NCI-H1048 (cell line): ENCODE measurements at places on chromosomes 2 and 18.

- DNase-seq, result no peak
Observed at GRCh38 chr18:51339856-51340255, 142.4 kb upstream of the MEX3C start.

DNA sequence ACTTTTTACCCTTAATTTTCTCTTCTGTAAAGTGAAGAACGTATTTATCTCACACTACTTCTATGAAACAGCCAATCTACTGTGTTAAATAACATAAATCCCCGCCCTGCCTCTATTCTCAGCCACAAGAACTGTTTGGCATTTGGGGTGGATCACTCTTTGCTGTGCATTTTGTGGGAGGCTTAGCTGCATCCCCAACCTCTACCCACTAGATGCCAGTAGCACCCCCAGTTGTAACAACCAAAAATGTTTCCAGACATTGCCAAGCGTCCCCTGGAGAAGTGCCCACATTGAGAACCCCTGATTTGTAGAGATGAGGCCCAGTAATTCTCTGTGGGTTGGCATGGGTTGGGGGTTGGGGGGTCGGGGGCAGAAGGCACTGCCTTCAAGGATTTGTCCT lies 94.7 kb upstream of the BOD1L2 start:
- DNase-seq, result no peak

GRCh38 chr2:196220671-196221070 lies 49.3 kb upstream of the STK17B start:
- DNase-seq, result no peak

GRCh38 chr18:71450257-71450656 lies 1093.9 kb downstream of the CBLN2 start:
- DNase-seq, result no peak

GRCh38 chr2:224709301-224709700 lies 6.9 kb downstream of the CCDC195 start:
- no peak for DNase-seq

GRCh38 chr2:23410596-23410995 lies 25.6 kb downstream of the KLHL29 start:
- DNase-seq, result no peak

DNA sequence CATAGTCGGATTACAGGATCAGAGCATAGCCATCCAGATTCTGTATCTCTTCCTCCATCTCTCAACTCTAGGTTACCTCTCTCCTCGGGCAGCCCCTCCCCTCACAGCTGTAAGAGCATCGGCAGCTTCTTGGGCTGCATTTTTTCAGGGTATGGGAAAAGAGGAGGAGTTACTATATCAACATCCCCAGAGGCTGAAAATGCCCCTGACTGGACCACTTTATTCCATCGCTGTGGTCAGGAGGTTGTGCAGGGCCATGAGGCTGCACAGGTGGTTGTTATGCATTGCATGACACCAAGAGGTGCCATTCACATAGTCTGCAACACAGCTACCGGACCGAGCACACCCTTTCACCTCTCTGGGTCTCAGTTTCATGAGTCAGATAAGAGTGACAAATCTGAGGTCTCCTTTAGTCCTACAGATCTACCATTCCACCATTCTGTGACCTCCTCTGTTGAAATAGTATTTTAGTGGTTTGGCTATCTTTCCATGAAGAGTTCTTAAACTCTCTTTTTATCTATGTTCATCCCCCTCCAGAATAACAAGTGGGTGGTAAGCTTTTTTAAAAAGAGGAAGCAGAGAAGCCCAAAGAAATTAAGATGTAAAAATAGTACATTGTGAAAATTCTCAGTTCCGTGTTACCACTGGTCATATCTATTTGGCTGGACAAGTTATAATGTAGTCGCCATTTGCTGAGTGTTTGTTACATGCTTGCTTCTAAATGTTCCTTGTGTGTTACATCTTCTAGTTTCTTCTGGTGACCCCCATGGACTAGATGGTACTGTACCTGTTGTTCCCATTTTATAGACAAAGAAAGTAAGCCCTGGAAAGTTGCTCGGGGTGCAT lies 56.6 kb upstream of the SLC1A4 start:
- DNase-seq, result no peak

DNA sequence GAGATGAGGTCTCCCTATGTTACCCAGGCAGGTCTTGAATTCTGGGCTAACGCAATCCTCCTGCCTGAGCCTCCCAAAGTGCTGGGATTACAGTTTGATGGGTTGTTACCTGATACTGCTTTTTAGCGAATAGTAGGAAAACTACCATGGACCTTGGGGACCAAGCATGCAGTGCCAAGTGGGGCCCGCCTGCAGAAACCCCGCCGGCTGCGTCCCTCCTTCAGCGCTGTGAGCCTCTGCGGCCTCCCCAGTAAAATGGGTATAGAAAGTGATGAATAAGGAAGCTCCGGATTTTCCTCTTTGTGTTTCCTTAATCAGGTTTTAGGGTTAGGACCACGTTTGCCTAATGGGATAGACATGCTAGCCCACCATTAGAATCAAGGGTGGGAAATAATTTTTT lies 30.4 kb downstream of the RAMP1 start:
- no peak for DNase-seq

DNA sequence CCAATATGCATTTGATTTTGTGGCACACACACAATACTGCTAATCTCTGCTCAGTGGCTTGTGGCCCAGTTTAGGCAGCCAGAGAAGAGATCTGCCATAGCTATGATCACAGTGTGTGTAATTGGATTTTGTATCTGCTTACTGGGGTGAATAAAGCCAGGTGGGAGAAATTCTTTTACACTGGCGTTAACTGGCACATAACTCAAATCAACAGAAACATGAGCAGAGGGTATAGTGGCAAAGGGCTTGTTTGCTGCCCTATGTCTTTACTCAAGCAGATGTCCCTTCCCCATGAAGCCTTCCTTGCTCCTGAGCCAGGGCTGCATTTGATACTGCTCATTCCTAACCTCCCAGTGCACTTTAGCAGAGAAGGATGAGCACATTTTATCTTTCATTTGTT lies 28.5 kb downstream of the STON1 start:
- no peak for DNase-seq

GRCh38 chr2:176984987-176985386 lies 227.6 kb upstream of the HNRNPA3 start:
- no peak for DNase-seq

- DNase-seq, result no peak
Observed at GRCh38 chr2:98895901-98896300, 40.1 kb downstream of the CRACDL start.

DNA sequence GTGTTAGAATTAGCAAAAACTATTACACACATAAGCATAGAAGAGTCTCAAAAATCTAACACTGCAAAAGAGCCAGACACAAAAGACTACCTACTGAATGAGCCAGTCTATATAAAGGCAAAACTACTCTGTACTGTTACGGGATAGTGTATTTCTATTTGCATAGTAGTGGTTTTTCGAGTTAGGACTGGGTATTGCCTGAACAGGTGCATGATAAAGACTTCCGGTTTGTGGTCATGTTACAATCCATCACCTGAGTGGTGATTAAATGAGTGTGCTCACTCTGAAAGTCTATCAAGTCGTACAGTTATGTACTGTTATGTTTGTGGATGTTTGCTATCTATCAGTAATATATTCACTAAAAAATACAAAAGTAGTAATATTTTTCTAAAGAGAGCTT lies 523.3 kb upstream of the SYT4 start:
- no peak for DNase-seq

- DNase-seq, result no peak
Observed at GRCh38 chr2:27074738-27075565, 3.5 kb upstream of the EMILIN1 start.

GRCh38 chr2:235651643-235652042 lies 157.8 kb downstream of the AGAP1 start:
- no peak for DNase-seq

DNA sequence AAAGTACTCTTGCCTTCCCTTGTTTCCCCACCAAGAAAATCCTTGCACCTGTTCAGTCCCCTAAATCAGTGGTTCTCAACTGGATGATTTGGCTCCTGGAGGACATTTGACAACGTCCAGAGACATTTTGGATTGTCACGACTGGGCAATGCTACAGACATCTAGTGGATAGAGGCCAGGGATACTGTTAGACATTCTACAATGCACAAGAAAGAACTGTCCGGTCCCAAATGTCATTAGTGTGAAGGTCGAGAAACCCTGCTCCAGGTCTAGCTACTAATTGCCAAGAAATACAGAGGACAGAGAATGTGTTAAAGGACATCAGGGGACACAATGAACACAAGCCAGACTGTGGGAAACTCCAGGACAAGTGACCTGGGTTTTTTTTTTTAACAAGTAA lies 60.0 kb downstream of the LRP2 start:
- DNase-seq, result no peak

GRCh38 chr2:136065907-136066306 lies 52.0 kb downstream of the CXCR4 start:
- no peak for DNase-seq

- DNase-seq, result no peak
Observed at GRCh38 chr2:222572751-222573174, 83.1 kb downstream of the FARSB start.

- DNase-seq, result no peak
Observed at GRCh38 chr2:165899311-165899710, 54.3 kb downstream of the TTC21B start.

GRCh38 chr2:45254025-45254424 lies 244.8 kb upstream of the SIX2 start:
- DNase-seq, result no peak

GRCh38 chr2:136049991-136050920 lies 64.8 kb upstream of the DARS1 start:
- DNase-seq, result no peak

- DNase-seq, result no peak
Observed at GRCh38 chr18:45463451-45463850, 151.8 kb upstream of the SLC14A2 start.

- DNase-seq, result no peak
Observed at GRCh38 chr18:42401131-42401673, 446.2 kb downstream of the PIK3C3 start.

DNA sequence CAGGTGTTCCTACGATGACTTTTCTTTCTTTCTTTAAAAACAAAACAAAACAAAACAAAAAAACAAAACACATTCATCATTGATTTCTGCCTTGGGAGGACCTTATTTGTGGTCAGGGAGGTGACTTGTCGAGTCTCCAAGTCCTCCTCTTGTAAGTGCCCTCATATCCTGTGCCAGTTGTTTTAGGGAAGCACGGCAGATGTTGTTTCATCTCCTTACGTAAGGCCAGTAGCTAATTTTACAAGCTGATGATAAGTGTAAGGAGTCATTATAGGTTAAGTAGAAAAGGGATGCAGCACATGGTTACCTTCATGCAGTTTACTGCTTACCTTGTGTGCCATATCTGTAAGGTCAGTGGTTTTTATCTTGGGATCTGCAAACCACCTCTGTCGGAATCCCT lies 52.2 kb downstream of the MRPS9 start:
- no peak for DNase-seq

DNA sequence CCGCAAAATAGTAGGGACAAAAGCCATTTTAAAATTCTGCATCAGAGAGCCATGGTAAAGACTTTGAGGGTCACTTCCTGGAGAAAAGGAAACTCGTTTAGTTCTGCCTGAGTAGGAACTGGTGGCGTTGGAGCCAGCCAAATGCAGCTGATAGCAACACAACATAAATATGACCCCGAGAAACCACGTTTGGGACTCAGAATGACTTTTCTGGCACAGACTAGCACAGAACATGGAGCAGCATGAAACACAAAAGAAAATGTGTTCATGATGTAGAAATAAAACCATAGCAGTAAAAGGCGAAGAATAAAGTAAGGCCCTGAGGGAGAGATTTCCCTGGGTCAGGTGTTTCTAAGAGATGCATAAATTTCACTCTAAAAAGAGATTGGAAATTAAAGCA lies 149.2 kb upstream of the KLHL29 start:
- DNase-seq, result no peak
